ENCODE measurements at places on chromosomes 11 and 22. TPM values are rescaled to one million over a fixed set of nuclear protein-coding genes. Genes with fewer than 3 reads are reported as not detected.

EHF gene
- polyA plus RNA-seq = not detected

ARCN1 gene
- polyA plus RNA-seq = 190 TPM

IFTAP gene
- 27.1 TPM for polyA plus RNA-seq

LUZP2 gene
- polyA plus RNA-seq = not detected

CALCA gene
- not detected for polyA plus RNA-seq

OR51I2 gene
- polyA plus RNA-seq = not detected

TM7SF2 gene
- polyA plus RNA-seq = 2.5 TPM

ESRRA gene
- polyA plus RNA-seq = 18.1 TPM

CHRNA10 gene
- polyA plus RNA-seq = 0.28 TPM

GRCh38 chr11:45997599-45997998, 75.1 kb downstream of the LARGE2 start:
- peaks cover 41% of the 10 kb centered on the region for H3K4me1 ChIP-seq
- no peak for DNase-seq
- no peak overlapping the region for H3K27ac ChIP-seq
- H3K27me3 ChIP-seq = no peaks in the 10 kb centered on the region
- H3K4me3 ChIP-seq = no peak overlapping the region
- no peaks in the 10 kb centered on the region for H3K36me3 ChIP-seq

DNA sequence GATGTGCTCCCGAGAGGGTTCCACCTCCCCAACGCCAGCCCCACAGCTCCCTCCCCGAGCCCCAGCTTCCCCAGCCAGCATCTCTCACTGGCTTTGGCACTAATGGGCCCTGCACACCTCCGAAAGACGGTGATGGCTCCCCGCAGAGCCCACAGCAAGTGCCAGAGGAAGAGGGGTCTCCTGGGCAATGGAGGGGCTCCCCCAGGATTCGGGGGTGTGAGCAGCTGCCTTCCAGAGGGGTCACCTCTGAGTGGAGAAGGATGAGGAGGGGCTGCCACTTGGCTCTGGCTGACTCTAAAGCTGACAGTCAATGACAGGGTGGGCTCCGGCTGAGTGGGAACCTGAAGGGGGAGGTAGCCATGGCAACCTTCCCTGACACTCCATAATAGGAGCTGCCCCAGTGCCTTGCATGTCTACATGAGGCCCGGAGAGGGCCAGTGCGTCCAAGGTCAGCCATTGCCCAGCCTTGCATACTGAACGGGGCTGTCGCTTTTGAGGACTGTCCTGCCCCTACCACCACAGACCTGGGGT, 98.6 kb upstream of the SYT13 start:
- H3K27me3 ChIP-seq = peaks cover 34% of the 10 kb centered on the region
- no peak overlapping the region for H3K4me3 ChIP-seq
- H3K36me3 ChIP-seq = no peaks in the 10 kb centered on the region
- no peak overlapping the region for H3K27ac ChIP-seq
- DNase-seq = no peak

DNA sequence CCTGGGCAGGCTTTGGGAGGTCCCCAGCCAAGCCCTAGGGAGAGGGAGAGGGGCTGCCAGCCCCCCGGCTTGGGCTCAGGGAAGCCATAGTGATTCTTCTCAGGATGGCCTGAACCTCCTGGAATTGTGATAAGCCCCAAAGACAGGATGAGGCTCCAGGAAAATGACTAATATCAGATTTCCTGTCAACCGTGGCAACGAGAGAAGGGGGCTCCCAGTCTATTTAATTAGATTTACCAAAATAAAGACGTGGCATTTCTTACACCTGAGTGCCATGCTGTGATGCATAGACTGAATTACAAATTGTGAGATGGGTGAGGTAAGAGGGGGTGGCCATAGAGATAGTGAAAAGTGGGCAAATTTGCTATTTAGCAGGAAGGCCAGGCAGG, 20.4 kb downstream of the SERPINH1 start:
- no peak for DNase-seq
- peak overlapping the region; percentile 68 for H3K27ac ChIP-seq
- H3K27me3 ChIP-seq = no peaks in the 10 kb centered on the region
- H3K4me1 ChIP-seq = peaks cover 12% of the 10 kb centered on the region

- H3K4me1 ChIP-seq = peaks cover 31% of the 10 kb centered on the region
- no peaks in the 10 kb centered on the region for H3K36me3 ChIP-seq
- DNase-seq = peak; percentile 61
- no peaks in the 10 kb centered on the region for H3K27me3 ChIP-seq
- peak overlapping the region; percentile 92 for H3K4me3 ChIP-seq
- peak overlapping the region; percentile 89 for H3K27ac ChIP-seq
Measured at GRCh38 chr11:34915136-34916014, 804 bp downstream of the APIP start.

DNA sequence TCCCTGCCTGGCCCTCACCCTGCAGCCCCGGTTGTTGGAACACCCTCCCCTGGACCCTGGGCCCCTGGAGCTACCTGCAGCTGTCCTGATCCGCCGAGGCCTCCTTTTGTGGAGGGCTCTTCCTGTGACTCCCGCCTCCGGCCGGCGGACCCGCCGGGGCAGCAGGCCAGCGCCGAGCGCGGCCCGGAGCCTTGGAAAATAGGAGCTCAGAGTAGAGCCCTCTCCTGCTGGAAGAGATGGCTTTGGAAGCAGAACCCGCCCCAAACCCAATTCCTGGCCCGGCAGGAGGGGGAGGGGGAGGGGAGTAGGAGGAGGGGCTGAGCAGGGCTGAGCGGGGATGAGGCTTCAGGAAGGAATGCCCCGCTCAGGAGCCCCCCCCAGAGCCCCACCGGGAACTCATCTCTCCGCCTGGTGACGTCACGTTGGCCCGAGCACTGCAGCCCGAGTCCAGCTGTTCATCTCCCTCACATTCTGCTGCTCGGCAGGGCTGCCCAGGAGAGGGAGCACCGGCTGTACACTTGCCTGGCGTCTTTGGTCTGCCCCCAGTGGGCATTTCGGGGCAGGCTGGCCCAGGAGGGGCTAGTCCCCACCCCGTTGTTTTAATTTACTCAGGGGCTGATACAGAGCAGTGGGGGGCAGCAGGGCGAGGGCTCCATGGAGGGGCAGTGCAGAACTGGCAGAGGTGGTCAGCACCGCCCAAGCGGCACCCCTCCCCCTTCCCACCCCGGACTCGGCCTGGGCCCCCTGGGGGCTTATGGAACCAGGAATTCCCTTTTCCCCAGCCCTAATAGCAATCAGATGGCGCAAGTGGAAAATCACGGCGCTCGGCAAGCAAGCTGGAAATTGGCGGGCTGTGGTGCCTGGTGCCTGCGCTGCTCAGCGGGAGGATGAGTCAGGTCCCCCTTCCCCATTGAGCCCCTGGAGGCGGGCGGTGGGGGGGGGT, at the start of gene MRGPRF:
Gene MRGPRF, minus strand, starts transcription at position 238 of the 943 bp plus-strand sequence. CDS start 3,345 bp downstream, outside the sequence.
- no peaks in the 10 kb centered on the region for H3K36me3 ChIP-seq
- H3K27ac ChIP-seq = peak within 1 kb of the TSS; percentile 97
- H3K4me3 ChIP-seq = peak within 1 kb of the TSS; percentile 76
- H3K4me1 ChIP-seq = peaks cover 37% of the 10 kb centered on the region
- H3K27me3 ChIP-seq = no peaks in the 10 kb centered on the region

DNA sequence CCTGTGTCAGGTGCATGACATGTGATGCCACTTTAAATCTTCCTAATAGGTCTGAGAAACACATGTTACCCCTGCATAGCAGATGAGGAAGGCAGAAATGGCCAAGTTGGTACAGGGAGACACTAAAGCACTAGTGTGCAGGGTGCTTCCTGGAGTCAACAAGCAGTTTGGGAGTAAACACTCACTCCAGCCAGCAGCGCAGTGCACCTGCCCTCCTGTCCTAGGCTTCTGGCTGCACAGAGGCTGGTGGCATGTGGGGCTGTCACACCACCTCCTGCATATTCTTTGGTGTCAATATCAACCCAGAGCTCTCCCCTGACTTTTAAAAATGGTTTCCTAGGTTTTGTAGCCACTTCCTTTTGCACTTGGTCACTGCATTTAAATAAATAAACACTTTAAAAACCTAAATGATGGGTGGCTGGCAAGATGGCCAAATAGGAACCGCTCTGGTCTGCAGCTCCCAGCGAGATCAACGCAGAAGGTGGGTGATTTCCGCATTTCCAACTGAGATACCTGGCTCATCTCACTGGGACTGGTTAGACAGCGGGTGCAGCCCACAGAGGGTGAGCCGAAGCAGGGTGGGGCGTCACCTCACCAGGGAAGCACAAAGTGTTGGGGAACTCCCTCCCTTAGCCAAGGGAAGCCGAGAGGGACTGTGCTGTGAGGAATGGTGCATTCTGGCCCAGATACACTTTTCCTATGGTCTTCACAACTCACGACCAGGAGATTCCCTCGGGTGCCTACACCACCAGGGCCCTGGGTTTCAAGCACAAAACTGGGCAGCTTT, 33.5 kb downstream of the GAB4 start:
- no peak for DNase-seq
- H3K36me3 ChIP-seq = no peaks in the 10 kb centered on the region
- H3K4me3 ChIP-seq = no peak overlapping the region

- H3K27me3 ChIP-seq = no peaks in the 10 kb centered on the region
- no peak overlapping the region for H3K4me3 ChIP-seq
- peak; percentile 6 for DNase-seq
- no peaks in the 10 kb centered on the region for H3K36me3 ChIP-seq
- H3K27ac ChIP-seq = no peak overlapping the region
Measured at GRCh38 chr22:32684822-32685187, 116.7 kb upstream of the TIMP3 start.

Data from GM23248 (cell line).